ENCODE measurements at places on chromosomes 11 and 22. TPM values are rescaled to one million over a fixed set of nuclear protein-coding genes. Genes with fewer than 3 reads are reported as not detected.

- no peak for DNase-seq
Observed at GRCh38 chr11:80862011-80862410, 1421.2 kb upstream of the TENM4 start.

DNA sequence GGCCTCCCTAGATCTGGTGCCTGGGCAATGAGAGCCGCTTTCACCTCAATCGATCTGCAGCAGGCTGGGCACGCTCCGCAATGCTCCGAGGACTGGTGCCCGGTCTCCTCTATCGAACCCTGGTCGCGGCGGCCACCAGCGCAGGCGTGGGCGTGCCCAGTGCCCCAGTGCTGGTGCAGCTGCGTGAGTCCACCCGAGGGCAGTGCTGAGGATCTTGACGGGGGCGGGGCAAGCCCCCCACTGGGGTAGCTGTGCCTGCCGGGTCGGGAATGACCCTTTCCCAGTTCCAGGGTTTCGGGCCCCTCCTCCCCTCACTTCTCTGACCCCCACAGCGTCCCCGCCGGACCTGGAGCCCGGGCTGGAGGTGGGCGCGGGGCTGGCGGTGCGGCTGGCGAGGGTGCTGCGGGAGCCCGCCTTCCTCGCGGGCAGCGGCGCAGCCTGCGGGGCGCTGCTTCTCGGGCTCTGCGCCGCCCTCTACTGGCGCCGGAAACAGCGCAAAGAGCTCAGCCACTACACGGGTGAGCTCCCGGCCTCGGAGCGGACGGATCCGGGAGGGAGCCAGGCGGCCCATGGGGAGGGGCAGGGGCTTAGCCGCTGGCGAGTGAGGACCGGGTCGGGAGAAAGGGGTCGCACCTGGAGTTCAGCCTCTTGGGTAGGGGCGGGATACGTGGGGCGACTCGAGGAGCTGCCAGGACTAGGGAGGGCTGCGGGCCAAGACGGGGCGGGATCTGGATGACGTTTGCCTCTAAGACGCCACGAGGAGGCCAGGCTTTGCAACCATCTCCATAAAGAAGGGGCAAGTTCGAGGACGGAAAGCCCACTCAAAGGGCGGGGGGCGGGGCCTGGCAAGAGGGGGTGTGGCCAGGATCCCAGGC, 10.9 kb downstream of the ROBO3 start:
- DNase-seq, result peak; percentile 77

DNA sequence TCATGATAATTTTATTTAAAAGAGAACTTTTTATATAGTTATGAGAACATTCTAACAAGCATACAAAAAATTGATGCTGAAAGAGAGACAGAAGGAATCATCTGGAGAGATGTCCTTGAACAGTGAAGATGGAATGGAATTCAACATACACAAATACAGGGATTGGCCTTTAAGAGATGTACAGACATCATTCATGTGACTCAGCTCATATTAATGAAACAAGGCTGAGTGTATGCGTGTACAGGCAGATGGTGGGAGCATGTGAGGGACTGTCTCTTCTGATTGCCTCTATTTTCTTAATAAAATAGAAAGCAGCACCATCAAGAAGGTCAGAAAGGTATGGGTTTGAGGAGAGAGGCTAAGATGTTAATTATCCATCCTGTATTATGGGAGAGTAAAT, 793.3 kb downstream of the CNTN5 start:
- DNase-seq, result no peak

DNA sequence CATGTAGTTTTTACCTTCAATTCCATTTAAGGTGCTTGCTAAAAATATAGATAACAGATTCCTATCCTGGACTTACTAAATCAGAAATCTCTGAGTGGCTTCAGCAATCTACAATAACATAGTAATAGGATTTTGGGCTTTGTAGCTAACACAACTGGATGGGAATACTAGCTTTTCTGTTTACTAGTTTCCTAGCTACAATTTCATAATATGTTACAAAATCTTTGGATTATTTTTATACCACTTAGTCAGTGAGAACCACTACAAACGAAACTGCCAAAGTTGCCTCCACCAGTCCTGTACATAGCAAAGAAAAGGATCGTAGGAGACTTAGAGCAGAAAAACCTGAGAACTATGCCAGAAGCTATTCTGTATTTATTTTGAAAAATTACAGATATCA, 87.7 kb upstream of the ANO3 start:
- DNase-seq, result no peak

DNA sequence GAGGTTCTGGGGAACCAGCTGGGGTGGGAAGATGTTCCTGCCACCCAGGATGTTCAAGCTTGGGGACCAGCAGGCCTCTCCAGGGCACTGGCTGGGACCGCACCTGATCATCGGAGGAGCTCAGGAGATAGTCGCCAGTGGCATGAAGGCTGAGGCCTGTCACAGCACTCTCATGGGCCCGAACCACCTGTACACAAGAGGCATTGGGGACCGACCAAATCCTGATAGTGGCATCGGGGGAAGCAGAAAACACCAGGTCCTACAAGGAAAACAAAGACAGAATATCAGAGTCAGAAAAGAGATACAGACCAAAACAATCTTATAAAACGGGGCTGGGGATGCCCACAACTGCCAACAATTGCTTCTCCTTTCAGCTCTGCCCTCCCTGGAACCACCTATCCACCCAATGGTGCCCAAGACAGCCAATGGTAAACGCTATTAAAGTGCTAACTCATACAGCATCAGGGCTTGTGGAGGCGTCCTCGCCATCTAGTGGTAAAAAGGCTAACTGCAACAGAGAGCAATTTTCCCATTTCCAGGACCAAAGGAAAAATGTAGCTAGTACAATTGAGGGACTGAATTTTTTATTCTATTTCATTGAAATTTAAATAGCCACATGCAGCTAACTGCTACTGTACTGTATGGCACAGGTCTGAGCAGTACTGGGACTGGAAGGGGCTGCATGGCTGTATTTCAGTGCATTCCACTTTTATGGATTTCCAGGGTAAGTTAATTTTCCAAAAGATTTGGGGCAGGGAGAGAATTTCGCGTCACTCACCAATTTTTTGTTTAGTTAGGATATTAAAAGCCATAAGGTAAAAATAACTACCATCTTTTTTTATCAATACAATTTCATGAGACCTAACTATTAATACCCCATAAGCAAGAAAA, 7.1 kb downstream of the PRPF19 start:
- peak; percentile 66 for DNase-seq

GRCh38 chr22:36497910-36498665, 8.8 kb downstream of the FOXRED2 start:
- DNase-seq, result no peak

Gene NFAM1
- total RNA-seq, result not detected
